Renal cortex interstitium (tissue), 15 donors: ENCODE measurements at places on chromosomes 2 and 18.

DNA sequence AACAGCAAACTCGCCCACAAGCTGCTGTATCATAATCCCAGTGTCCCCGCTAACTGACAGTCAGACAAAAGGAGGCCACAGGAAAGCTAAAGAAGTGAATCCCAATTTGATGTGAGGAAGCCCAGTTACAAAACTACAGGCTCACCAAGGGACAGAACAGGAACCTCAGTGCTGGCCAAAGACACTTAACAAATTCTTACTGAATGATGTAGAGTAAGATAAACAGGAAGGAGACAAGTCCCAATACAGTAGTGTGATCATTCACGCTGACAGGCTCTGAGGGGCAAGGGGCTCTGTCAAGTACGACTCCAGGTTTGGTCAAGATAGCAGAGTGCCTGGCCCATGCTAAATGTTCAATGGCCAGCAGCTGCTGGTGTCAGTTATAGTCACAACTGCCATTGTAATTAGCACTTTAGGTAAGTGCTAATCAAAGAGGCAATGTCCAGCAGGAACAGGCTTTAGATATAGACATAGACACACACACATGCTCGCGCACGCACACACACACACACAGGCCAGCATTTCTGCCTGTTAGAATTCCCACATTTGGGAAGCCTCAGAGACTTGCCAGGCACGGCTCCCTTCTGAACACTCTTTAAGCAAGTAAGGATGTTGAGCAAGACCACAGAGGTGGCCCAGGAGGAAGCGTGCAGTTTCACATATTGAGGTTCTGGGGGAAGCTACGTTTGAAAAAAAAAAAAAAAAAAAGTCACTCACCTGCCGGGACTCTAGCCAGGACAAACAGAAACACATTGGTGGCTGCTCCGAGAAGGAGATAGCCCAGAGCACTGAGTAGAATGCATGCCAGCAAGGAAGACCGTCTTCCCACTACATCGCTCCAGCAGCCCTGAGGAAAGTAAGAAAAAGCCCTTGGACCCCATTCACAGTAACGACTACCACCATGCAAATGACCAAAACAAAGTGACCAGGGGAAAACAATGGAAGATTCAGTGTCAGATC, 35.4 kb upstream of the TMEM182 start:
- no peak for DNase-seq

- DNase-seq, result peak; percentile 94
These were observed at the start of gene IWS1 for GRCh38 chr2:127526132-127527000. TSS of gene IWS1 (minus strand) at chr2:127526489. CDS start at chr2:127526208, 281 bp downstream.

- no peak for DNase-seq
These were observed 328.9 kb upstream of the NT5C1B start for GRCh38 chr2:18918280-18918679.

- DNase-seq, result no peak
These were observed 308.0 kb downstream of the AFF3 start for GRCh38 chr2:99834426-99834825.

- no peak for DNase-seq
These were observed 14.2 kb downstream of the NAGK start for GRCh38 chr2:71082402-71083252.

- no peak for DNase-seq
These were observed 69.9 kb downstream of the MRO start for GRCh38 chr18:50749945-50750344.

- DNase-seq, result no peak
These were observed 601.0 kb downstream of the SLC4A3 start for GRCh38 chr2:220228310-220229006.

DNA sequence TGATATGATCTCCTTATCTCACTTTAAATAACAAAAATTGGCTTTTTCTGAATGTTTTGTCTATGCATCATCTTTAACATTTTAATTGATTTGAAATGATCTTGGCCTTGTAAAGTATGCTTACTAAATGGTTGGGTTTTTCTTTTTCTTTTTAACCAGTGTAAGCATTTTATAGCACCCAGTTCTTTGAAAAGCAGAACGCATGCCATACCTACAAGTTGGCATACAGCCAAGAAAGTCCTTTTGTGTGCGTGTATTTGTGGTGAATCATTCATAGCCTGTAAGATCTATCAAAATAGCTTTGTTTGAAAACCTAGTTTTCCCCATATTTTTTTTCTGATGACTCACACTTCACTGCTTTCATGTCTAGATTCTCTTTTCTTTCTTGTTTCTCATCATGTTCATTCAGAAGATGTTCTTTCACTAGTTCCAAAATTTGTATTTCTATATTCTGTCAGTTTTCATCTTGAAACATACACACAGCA, 4.1 kb upstream of the VRK2 start:
- DNase-seq, result no peak

- no peak for DNase-seq
These were observed 109.8 kb upstream of the LTBP1 start for GRCh38 chr2:32836933-32837332.
